ENCODE measurements at places on chromosomes 2 and 18.
A peak's percentile ranks its signal among the peaks of the same experiment; 100 is the strongest.

- DNase-seq: no peak
These were observed 636 bp upstream of the IMMT start for GRCh38 chr2:86195808-86196387.

DNA sequence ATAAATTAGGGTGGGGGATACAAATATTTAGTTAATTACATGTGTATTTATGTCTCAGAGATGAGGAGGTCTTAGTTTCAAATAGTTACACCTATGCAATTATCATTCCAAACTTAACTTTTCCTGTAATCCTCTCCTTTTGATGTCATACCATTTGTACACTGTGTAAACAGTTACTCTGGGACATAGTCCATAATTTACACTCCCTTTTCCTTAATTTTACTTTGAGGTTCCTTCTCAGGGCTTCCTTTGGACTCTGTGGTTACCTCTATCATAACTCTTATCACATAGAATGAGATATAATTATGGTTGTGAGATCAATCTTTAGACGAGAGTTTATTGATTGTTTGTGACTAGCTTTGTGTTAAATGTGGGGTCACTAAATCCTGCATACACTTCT lies 84.4 kb downstream of the DPP10 start:
- no peak for DNase-seq

DNA sequence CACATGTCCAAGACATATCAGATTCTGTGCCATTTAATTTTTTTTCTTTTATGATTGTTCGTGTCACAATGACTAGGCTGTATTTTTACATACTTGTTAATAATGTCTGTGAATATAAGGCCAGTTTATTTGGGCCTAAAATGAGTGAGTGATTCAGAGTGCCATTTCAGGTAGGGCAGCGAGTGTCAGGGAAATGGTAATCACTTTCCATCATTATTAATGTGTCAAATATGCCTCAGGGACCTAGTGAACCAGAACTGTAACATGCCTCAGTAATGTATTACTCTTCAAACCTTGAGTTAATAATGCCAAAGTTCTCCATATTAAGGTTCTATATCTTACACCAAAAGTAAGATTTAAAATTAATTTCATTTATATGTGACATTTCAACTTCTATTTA lies 8.6 kb downstream of the FAM171B start:
- no peak for DNase-seq

GRCh38 chr2:232388324-232388891 lies 9.9 kb downstream of the ALPP start:
- DNase-seq: no peak

GRCh38 chr2:182784058-182784706 lies 68.1 kb downstream of the DNAJC10 start:
- DNase-seq: no peak

- no peak for DNase-seq
These were observed 554.6 kb upstream of the TNP1 start for GRCh38 chr2:217414429-217414828.

- no peak for DNase-seq
These were observed 1178.7 kb downstream of the SUCLG1 start for GRCh38 chr2:83280391-83280790.

- peak; percentile 31 for DNase-seq
These were observed 100.2 kb downstream of the AGAP1 start for GRCh38 chr2:235594041-235594440.

- no peak for DNase-seq
These were observed 165.6 kb downstream of the SEPTIN10 start for GRCh38 chr2:109448207-109448606.

GRCh38 chr2:4979111-4979510 lies 713.1 kb upstream of the SOX11 start:
- DNase-seq: no peak

DNA sequence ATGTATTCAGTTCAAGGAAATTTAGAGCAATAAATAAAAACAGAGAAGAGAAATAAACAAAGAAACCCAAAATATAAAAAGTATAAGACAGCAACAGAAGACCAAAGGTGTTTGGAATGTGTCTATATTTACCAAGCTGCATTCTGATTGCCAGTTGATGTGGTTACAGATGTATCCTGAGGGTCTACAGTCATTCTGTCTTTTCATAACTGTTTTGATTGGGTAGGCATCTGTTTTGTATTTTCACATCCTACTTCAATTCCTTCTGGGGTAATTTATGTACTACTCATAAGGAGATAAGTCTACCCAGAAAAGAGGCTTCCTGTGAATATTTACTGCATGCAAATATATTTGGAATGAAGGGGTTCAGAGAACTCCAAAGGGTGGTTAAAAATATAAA lies 596.8 kb upstream of the GCFC2 start:
- DNase-seq: no peak

- no peak for DNase-seq
These were observed 30.0 kb downstream of the FBXO36 start for GRCh38 chr2:229952256-229952835.

DNA sequence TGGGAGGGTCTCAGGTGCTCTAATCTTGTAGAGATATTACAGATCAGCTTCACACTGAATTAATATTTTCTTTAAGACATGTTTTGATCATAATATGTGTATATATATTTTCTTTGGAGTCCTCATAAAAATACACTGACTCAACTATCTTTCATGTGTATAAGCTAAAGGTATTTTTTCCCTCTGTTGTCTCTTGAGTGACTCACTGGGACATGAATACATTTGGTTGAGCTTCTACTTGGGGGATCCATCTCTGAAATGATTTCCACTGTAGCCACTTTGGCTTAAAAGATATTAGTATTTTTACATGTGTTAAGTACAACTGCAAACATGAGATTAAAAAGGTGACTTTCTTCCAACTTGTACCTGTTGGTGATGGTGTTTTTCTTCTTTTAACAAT lies 140.8 kb downstream of the TTN start:
- DNase-seq: no peak

- no peak for DNase-seq
These were observed 187.6 kb downstream of the ASB1 start for GRCh38 chr2:238614376-238614775.

DNA sequence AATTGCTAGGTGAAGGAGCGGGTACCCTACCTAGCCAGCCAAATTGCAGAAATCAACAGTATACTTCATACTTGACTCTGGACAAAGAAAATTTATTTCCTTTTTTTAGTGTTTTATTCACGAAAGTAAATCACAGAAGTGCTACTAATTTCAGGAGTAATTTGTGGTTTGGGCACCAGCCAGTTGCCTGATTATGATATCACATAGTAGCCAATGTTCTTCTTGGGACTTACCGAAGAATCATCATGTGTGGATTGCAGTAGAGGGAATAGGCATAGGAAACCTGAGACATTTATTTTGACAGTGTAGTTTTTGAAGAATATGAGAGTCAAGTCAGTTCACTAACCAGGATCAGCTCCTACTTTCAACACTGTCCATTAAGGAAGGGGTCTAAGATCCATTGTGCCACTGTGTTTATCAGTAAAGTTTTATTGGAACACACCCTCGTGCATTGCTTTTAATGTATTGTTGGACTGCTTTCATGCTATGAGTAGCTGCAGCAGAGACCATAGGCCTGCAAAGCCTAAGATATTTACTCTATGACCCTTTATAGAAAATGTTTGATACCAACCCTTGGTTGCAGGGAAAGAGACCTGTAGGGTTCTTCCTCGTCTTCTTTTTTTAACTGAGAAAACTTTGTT lies 32.1 kb downstream of the TNFRSF11A start:
- no peak for DNase-seq

- peak; percentile 48 for DNase-seq
These were observed 10.8 kb upstream of the NR4A2 start for GRCh38 chr2:156343096-156343939.

- DNase-seq: no peak
These were observed 12.3 kb upstream of the SNED1 start for GRCh38 chr2:240985881-240986786.

- DNase-seq: no peak
These were observed 240.6 kb downstream of the TFCP2L1 start for GRCh38 chr2:121044412-121044811.

- DNase-seq: no peak
These were observed 300.8 kb downstream of the GPD2 start for GRCh38 chr2:156736950-156737349.

DNA sequence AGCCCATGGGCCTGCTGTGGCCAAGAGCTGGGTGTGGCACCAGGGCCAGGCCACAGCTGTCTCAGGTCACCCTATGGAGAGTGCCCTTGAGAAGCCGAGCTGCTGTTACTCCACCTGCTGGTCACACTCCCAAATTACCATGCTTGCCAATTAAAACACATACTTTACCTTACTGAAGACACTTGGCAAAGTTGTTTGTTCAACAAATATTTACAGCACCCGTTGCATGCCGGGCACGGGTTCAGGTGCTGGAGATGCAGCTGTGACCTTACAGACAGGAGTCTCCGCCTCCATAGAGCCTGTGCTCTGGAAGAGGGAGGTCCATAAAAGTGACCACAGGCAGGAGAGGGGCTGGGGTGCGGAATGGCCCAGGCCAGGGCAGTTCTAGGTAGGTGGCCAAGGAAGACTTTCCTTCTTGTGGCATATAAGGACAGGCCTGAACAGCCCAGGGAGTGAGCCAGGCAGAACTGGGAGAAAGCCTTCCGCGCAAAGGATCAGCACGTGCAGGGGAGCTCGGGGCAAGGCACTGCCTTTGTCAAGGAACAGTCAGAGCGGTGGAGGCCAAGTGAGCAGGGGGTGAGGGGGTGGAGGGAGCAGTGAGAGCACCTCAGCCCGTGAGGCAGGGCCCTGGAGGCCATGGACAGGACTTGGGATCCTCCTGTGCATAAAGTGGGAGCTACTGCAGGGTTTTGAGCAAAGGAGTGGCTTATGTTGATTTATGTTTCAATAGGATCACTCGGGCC lies 23.6 kb upstream of the RBM44 start:
- DNase-seq: peak; percentile 48

- peak; percentile 53 for DNase-seq
These were observed 5.4 kb upstream of the SATB2 start for GRCh38 chr2:199462956-199463692.

GRCh38 chr2:36357847-36358659 lies 2.5 kb downstream of the CRIM1 start:
- no peak for DNase-seq

DNA sequence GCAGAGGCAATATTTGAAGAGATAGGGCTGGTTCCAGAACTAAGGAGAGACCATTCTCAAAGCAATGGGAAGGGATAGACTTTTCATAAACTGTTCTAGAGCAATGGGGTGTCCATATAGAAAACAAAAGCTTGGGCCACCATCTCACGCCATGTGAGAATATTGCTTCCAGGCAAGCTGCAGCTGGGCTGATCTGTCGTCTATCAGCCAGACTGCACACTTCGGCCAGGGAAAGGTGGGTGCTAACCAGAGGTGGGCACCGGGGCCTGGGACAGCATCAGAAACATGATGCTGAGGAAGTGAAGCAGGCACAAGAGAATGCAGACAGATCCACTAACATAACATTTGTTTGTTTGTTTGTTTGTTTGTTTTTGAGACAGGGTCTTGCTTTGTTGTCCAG lies 43.7 kb downstream of the MYO7B start:
- DNase-seq: no peak

DNA sequence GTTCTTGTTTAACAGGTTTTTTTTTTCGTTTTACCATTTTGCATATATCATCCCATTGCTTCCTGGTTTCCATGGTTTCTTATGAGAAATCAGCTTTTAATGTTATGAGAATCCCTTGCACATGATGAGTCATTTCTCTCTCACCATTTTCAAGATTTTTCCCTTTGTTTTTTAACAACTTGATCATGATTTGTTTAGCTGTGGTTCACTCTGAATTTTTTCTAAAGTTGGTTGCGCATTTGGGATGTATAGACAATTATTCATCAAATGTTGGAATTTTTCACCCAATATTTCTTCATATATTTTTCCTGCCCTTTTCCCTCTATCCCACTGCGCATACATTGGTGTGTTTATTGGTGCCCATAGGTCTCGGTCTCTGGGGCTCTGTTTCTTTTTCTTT lies 42.4 kb upstream of the BIN1 start:
- DNase-seq: no peak

DNA sequence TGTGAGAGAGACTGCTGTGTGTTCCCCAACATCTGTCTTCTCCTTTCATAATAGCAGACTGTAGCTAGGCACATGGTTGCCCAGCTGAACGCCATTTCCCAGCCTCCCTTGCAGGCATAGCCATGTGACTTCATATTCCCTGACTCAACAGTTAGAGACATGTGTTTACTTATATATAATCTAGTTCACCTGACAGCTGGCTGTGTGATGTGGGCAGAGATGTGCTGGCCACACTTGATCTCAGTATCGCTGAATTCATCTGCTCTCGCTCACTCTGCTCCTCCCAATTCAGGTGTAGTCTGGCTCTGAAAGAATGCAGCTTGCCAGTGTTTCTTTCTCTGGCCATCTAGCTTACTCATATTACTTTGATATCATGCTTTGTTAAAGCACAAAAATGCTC lies 52.3 kb upstream of the SEC11C start:
- DNase-seq: peak; percentile 20

- no peak for DNase-seq
These were observed 134.7 kb downstream of the MCFD2 start for GRCh38 chr2:46780801-46781445.

DNA sequence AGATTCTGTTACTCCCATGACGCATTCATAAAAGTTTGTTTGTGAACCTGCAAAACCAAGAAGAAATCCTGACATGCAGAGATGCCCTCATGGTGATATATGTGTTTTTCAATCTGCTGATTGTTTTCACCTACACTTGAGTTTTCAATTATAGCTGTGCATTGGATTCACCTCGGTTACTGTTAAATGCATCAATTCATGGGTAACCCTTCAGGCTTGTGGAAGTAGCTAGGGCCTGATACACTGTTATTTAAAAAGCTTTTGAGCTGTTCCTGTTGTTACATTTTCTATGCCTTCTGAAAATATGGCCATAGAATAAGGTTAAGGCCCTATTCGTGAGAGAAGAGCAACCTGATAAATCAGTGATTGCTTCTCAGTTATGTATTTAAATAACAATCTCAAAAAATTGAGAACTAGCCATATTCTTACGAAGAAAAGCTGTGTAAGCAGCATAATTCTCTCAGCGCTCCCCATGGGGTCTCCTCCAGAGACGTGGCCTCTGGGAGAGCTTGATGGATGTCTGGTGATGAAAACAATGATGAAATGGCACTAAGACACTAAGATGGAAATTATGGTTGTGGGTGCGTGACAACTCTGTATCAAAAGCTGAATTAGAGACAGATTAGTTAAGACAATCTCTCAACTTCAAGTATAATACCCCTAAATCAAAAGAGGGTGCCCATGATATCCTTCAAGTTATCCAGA lies 60.5 kb downstream of the RIT2 start:
- DNase-seq: no peak

- DNase-seq: no peak
These were observed 135.4 kb upstream of the REG3A start for GRCh38 chr2:79294994-79295393.

DNA sequence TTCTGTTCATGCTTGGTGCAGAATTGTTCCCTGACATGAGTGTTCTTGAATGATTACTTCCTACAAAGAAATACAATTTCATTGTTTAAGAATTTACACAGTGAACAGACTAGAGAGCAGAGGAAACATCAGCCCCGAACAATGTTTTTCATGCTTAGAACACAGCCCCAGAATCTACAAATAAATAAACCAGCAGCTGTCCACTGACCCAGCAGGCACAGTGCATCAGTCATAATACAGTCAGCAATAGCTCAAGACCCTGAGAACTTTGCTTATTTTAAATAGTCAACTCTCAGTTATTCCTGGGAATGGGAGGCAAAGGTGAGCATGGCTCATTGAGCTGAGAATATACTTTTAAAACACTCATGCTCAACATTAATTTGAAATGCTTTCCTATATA lies 38.4 kb downstream of the XIRP2 start:
- DNase-seq: no peak
